Fibroblast of gingiva (primary cell): ENCODE measurements at places on chromosomes 11 and 22.

DNA sequence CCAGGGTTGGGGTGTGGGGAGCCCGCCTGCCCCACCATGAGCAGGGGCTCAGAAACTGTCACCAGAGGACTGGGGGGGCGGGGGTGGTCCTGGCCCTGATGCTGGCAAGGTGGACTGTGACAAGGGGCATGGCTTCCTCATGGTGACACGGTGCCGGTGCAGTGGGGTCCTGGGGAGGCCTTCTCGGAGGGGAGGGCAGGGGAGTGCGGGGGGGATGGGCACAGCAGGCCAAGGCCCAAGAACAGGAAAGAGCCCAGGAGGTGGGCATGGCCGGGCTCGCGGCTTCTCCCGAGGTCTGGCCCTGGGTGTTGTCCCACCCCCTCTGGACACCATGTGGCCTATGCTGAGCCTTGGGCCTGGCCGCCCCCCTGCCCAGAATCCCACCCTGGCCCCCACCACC lies 47.2 kb downstream of the MOB2 start:
- DNase-seq, result no peak

DNA sequence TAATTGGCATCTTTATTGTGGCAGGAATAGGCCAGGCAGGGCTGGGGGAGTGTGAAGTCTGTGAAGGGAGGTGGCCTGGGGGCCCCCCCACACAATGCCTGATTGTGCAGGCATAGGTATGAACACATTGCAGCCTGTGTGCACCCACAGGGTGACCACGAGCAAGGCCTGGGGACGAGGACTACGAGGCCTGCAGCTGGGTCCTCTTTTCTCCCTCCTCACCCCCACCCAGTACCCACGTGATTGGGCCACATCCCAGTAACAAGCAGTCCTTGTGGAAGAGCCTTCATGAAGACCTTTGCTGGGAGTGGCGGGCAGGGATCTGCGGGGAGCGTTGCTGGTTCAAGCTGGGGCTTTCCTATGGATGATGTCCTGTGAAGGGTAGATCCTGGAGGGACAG lies 29.3 kb downstream of the ZBTB16 start:
- DNase-seq, result no peak

- DNase-seq, result no peak
Measured at GRCh38 chr11:20623252-20623651, 23.8 kb downstream of the SLC6A5 start.

DNA sequence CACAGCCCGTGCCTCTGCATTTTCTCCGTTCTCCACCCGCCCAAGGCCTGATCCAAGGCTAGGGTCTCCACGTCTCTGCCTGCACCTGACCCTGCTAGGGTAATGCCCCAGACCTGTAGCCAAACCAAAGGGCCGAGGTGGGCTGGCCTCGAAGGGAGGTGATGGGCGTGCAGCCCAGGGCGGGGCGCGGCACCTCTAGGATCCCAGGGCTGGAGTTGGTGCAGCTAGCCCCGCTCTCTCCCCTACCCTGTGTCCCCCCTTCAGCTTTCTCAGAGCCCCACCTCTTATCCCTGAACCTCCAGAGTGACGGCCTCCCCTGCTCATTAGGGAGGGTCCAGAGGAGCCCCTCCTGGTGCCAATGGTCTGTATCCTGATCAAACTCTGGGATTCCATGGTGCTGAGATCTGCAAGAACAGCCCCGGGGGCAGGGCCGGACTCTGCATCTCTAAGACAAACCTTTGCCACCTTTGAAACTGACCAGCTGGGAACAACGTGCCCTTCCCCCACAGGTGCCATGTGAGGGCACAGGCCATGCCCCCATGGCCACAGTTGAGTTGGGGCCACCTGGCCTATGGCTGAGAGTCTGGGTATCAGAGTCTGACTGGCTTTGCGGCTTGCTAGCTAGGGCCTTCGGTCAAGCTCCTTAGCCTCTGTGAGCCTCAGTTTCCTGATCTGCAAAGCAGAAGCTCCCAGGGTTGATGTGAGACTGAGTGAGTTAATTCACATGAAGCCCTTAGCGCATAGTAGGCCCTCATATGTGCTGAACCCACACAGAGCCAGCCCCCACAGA lies 23.1 kb upstream of the CBX7 start:
- no peak for DNase-seq

GRCh38 chr11:11478687-11479086 lies 125.6 kb upstream of the CSNK2A3 start:
- DNase-seq, result no peak

DNA sequence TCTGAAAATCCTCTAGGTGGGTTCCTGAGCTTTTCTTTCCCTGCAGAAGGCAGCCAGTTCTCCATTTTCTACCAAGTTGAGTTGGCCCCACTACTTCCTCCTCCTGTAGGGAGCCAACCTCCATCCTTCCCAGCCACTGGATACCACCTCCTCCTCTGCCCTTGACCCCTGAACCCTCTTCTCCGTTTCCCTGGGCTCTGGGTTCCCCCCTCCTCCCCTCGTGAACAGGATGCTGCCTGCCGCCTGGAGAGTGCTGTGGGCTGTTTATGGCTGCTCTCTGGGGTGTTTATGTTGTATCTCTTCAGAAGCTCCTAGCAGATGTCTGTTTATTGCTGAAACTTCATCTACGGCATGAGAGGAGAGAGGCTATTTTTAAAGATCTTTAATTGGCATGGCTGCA lies 8.6 kb downstream of the MICAL2 start:
- no peak for DNase-seq

DNA sequence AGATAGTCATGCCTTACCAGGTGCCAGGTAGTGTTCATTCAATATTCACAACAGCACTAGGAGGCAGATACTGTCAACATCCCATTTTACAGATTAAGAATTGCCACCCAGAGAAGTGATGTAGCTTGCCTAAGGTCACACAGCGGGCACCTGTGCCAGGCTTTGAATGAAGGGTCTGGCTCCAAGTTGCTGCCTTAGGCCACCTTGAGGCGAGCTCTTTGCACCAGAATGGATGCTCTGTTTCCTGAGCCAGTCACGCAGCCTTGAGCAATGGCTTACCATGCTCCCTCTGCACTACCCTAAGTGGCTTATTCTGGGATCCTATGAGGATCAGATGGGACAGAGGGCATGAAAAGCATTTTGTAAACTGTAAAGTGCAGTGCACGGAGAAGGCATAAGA lies 25.1 kb upstream of the TIMP3 start:
- DNase-seq, result no peak

GRCh38 chr11:126082251-126083109 lies 19.8 kb upstream of the CDON start:
- no peak for DNase-seq

GRCh38 chr11:101870510-101870909 lies 44.3 kb upstream of the CEP126 start:
- peak; percentile 71 for DNase-seq

GRCh38 chr22:39655004-39655579 lies 84.5 kb downstream of the CACNA1I start:
- DNase-seq, result no peak

- no peak for DNase-seq
Measured at GRCh38 chr11:69913591-69914285, 94.5 kb upstream of the FGF3 start.

- DNase-seq, result peak; percentile 43
Measured at GRCh38 chr11:32071811-32072210, 19.1 kb upstream of the RCN1 start.

- no peak for DNase-seq
Measured at GRCh38 chr11:118304568-118305248, at the start of gene CD3E. CD3E (plus strand) TSS chr11:118304730; CDS start chr11:118304953, 223 bp downstream.

DNA sequence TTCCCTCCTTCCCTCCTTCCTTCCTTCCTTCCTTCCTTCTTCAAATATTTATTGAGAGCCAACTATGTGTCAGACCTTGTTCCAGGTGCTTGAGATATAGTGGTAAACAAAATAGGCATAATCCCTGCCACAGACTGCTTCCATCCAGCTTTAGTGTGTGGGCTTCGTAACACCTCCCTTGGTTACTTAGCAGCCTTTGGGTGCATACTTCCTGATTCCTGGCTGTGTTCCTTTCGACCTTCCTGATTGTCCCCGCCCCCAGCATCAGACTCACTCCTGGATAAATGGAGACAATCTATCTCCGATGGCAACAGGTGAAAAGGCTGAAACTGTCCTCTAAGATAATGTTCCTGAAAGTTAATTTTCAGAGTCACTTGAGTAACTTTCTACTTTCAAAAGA lies 13.5 kb downstream of the CCDC81 start:
- DNase-seq, result no peak

GRCh38 chr11:2748814-2749554 lies 49.2 kb upstream of the KCNQ1OT1 start:
- DNase-seq, result no peak

- no peak for DNase-seq
Measured at GRCh38 chr22:19520007-19520406, 4.2 kb downstream of the CLDN5 start.

DNA sequence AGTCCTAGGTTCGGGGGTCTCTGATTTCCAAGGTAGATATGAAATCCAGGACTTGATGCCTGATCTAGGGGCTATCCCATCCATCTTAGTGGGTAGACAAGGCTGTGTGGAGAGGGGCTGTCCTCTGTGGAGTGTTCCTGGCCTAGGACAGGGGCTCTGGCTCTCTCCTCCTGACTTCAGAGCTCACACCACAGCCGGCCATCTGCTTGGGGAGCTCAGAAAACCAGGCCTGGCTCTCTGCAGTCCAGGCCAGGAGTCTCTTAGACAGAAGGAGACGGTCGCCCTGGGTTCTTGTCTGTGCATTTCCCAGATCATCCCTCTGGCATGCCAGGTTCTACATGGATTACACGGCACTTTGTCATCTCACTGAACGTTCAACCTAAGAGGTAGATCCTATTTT lies 17.9 kb downstream of the TUB start:
- no peak for DNase-seq

- peak; percentile 29 for DNase-seq
Measured at GRCh38 chr11:121807051-121807450, 309.0 kb downstream of the BLID start.

DNA sequence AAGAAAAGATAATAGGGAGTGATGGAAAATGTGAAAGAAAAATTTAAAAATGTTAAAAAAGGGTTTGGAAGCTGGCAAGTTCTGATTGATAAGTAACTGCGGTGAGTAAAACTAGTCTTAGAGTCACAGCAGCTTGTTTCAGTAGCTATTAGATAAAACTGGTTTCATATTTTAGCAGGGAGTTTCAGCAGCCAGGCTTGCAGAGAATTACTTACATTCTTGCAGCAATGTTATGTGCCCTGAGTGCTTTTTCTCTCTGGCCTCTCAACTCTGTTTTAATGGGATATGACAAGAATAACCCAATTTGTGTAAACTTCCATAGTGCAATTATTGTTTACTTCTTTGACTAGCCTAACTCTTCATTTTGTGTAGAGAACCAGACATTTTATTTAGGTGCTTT lies 33.6 kb downstream of the PPME1 start:
- DNase-seq, result no peak

GRCh38 chr22:46972256-46972655 lies 209.8 kb downstream of the TBC1D22A start:
- DNase-seq, result no peak

- DNase-seq, result no peak
Measured at GRCh38 chr11:6323291-6323905, 3.1 kb upstream of the CAVIN3 start.

- no peak for DNase-seq
Measured at GRCh38 chr11:2294926-2295290, 6.8 kb downstream of the C11orf21 start.

- DNase-seq, result peak; percentile 88
Measured at GRCh38 chr11:57277845-57278720, 41.0 kb upstream of the APLNR start.

GRCh38 chr11:86484795-86485166 lies 110.1 kb downstream of the CCDC81 start:
- DNase-seq, result no peak

DNA sequence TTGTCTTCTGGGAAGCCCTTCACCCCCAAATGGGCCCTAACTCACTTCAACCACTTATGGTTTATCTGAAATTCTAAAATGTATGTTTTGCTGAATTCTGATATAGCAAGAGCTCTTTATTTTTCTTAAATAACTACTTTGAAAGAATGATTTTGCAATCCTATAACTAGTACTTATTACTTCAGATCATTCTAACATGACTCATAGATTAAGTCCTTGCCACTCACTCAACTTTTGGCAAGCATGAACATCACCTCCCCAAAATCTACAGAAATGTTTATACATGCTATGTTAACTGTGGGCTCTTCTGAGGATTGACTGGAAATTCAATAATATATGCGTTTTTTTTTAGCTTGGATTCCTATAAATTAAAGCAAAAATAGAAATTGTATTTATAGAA lies 367.4 kb upstream of the FAT3 start:
- no peak for DNase-seq

DNA sequence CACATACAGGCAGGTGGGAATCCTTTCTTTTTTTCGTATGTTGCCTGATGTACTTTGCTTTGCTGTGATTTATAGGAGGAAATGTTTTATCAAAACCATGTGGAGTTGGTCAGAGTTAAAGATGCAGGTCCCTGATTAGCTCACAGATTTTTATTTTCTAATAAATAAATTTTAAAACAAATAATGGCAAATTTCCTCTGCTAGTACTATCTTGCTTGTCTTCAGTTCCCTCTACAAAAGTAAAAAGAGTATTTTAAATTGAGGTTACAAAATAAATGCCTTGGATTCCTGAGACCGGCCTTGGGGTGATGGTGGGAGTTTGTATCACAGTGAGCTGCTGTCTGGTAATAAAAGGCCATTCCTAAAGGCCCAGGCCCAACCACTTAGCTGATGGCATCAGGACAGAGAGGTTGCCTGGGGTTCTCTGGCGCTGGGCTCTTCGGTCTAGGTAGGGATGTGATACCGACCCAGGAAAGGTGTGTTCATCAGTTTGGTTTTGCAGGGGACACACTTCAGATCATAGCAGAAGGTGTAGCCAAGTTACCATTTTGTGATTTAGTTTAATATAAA lies 129.0 kb downstream of the TBC1D22A start:
- no peak for DNase-seq

GRCh38 chr11:86954269-86955110 lies 705 bp downstream of the FZD4 start:
- no peak for DNase-seq

- no peak for DNase-seq
Measured at GRCh38 chr11:43546561-43547429, 133.7 kb upstream of the HSD17B12 start.

DNA sequence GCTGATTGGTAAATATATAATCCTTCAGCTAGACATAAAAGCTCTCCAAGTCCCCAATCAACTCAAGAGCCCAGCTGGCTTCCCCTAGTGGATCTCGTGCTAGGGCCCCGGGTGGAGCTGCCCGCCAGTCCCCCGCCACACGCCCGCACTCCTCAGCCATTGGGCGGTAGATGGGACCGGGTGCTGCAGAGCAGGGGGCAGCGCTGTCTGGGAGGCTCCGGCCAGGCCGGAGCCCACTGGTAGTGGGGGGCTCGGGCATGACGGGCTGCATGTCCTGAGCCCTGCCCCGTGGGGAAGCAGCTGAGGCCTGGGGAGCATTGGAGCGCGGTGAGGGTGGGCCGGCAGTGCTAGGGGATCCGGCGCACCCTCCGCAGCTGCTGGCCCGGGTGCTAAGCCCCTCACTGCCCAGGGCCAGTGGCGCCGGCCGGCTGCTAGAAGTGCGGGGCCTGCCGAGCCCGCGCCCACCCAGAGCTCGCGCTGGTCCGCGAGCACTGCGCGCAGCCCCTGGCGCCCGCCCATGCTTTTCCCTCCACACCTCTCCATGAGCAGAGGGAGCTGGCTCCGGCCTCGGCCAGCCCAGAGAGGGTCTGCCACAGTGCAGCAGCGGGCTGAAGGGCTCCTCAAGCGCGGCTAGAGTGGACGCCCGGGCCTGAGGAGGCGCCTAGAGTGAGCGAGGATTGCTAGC lies 1680.6 kb upstream of the RAG2 start:
- DNase-seq, result no peak
